ENCODE measurements at places on chromosomes 2 and 18.

- no peak for DNase-seq
Observed at GRCh38 chr18:39935598-39935997, 2019.4 kb upstream of the PIK3C3 start.

- peak; percentile 26 for DNase-seq
Observed at GRCh38 chr2:71882949-71883472, 264.7 kb downstream of the CYP26B1 start.

DNA sequence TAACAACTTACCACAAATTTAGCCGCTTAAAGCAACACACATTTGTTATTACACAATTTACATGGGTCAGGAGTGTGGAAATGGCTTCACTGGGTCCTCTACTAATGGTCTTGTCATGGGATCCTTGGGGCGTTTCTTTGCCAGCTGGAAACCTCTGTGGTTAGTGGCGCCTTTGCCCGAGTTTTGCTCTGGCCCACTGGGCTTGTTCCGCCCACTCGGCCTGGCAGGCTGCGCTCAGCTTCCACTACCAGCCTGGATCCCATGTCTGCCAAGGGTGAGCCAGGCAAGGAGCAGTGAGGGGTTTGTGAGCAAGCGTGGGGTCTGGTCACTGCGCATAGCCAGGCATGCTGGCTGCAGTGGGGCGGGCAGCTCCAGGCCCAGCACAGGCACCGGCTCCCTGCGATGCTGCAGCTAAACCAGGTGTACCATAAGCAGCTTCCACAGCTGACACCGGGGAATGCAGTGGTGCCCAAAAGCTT is 16.2 kb upstream of the MBD2 start:
- DNase-seq: no peak

DNA sequence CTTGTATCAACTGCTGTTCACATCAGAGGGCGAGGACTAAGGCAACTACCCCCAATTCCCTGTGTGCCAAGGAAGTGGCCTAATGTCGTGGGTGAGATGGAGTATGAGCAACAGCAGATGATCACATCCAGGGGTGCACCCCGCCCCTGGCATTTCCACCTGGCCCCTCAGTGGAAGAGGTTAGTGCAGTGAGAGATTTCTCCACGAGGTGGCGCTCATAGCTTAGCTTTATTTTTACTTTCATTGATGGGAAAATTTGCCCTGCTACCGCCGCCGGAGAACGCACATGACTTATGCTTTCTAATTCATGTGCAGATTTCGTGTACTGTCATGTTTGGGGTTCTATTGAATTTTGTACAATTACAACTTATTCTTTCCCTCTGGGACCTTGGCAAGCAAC is 470.6 kb upstream of the MEX3C start:
- DNase-seq: peak; percentile 58

- no peak for DNase-seq
Observed at GRCh38 chr2:30034052-30034775, 112.6 kb upstream of the YPEL5 start.

DNA sequence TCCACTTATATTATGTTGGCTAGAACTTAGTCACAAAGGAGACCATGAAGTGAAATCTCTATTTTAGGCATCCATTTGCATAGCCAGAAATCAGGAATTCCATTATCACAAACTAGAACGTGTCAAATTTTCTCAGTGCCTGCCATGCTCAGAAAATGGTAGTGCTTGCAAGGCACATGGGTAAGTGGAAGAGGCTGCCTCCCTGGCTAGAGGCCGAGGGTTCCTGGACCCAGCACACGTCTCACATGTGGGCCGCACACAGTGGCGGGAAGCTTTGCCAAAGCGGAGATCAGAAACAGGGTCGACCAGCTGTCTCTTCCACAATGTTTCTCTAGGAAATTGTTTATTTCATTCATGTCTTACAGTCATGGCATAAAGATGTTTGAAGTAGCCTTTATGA is 42.3 kb downstream of the TRAF3IP1 start:
- DNase-seq: no peak

DNA sequence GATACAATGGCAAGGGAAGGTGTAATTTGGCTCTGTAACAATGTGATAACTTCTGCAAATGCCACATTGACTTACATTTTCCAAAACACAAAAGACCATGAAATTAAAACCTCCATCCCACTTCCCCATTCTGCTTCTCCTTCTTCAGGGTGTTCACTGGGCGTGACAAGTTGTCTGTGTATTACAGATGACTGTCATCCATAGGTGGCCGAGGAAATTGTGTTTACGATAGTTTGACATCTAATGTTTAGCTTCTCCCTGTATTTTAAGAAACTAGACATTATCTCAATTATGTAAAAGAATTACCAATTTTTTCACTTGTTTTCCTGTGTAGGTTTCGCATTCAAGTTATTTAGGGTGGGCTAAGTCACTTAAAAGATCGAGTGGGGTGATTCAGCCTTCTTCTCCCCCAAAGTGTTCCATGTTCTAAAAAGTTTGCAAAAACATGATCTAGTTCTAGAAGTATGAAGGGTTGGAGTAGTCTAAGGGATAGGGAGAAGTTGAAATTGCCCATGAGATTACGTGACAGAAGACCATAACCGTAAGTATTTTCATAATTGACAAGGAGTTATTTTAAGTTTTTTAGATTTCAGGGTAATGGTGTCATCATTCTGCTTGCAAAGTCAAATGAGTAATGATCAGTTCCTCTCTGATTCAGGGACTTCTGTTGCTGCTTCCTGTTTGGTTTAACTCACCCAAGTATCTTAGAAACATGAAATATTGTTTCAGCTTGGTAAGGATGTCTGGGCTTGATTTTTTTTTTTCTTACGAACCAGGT is 25.2 kb upstream of the CYTIP start:
- DNase-seq: no peak

GRCh38 chr2:71277536-71278103 is 50.7 kb upstream of the PAIP2B start:
- DNase-seq: peak; percentile 62

GRCh38 chr18:22169889-22170420 is 566 bp downstream of the GATA6 start:
- no peak for DNase-seq

DNA sequence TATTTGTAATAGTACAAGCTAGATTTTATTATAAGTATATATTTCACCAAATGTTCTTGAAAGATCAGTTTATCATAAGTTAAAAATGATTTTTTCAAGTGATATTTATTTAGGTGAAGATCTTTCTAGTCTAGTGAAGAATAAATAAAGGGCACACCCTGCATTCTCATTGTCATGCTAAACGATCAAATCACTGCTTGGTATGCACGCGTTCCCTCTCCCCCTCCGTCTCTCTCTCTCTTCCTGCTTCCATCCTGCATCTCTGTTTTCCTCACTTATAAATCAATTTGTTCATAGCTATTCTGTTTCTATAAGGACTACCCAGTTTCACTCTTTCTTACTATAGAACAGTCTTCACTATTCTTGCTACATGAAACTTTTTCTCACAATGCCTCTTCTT is 1067.4 kb downstream of the LRP1B start:
- no peak for DNase-seq

DNA sequence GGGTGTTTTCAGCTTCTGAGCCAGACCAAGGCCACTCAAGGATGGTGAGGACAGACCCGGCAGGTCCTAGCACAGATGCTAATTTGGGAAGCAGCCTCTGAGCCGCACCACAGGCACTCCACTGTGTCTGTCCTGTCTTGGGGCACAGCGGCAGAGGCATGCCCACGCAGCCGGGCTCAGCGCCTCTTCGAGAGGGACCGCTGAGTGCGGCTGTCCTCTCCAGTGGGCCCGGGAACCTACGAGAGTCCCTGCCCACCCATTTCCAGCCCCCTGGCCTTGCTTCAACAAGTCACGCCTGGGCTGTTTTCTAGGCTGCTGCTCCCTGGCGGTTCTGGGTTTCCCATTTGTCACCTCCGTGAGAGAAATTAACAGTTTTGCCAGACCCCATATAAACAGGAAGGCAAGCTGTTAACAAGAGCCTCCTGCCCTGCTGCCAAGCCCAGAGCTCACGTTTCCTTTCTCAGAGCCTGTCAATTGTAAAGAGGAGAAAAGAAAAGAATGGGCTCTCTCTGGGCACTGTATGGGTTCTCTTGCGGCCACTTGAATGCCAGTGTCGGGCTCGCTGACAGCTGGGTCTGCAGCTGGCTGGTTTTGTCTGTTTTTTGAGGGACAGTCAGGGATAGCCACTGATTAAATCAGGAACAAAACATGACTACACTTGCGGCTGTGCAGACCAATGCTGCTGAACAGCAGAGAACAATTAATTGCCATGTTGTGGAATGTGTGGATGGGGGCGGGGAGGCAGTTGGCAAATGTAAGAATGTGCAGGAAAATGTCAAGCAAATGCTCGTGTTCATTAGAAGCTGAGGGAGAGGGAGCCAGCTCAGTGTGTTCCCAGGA is 30.6 kb downstream of the TMEM17 start:
- peak; percentile 27 for DNase-seq

- DNase-seq: no peak
Observed at GRCh38 chr2:196653843-196654242, 14.3 kb downstream of the CCDC150 start.

DNA sequence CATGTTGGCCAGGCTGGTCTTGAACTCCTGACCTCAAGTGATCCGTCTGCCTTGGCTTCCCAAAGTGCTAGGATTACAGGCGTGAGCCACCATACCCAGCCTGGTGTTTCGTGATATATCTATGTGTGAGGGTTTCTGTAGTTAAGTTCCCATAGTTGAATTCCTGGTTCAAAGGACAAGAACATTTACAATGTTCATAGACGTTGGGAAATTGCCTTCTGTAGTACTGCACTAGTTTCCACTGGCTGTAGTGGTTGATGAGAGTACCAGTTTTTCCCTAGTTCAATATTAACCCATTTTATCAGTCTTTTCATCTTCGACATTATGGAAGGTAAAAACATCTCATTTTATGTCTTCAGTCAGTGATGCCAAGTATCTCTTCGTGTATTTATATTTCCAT is 171.0 kb downstream of the NEDD4L start:
- no peak for DNase-seq

DNA sequence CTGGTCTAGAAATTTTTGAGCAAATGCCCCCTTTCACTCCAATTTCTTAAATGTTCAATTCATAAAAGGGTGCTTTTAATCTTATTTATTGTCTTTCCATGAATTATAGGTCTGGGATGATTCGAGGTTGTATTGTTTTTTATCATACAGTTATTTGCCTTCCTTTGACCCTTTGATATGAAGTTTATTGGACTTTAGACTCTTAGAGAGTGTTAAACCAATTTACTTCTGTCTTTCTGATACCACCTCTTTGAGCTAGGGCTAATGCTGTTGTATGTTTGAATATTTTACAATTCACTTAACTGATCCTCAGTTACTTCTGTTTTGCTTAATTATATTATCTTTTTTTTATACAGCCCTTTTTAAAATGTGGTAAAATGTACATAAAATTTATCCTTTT is 89.6 kb upstream of the CYP20A1 start:
- DNase-seq: no peak

GRCh38 chr2:96684883-96685576 is 42.5 kb downstream of the FER1L5 start:
- DNase-seq: no peak

- no peak for DNase-seq
Observed at GRCh38 chr2:73908689-73909652, 16.2 kb downstream of the ACTG2 start.

DNA sequence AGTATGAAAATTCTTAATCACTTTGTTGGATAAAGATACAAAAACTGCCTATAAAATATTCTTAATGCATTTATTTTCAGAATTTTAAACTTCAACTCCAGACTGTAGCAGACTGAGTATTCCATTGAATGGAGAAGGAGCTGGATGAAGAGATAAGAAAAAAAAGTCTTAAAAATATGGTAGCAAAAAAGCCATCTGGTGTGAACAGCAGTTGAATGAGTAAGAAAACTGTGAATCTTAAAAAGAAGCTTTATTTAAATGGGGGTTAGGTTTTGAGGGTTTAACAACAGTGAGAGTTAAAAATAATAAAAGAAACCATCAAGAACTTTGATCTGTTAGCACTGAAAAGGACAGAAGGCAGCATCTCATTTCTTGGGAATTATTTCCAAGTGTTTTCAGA is 91.5 kb downstream of the KCNH7 start:
- no peak for DNase-seq

DNA sequence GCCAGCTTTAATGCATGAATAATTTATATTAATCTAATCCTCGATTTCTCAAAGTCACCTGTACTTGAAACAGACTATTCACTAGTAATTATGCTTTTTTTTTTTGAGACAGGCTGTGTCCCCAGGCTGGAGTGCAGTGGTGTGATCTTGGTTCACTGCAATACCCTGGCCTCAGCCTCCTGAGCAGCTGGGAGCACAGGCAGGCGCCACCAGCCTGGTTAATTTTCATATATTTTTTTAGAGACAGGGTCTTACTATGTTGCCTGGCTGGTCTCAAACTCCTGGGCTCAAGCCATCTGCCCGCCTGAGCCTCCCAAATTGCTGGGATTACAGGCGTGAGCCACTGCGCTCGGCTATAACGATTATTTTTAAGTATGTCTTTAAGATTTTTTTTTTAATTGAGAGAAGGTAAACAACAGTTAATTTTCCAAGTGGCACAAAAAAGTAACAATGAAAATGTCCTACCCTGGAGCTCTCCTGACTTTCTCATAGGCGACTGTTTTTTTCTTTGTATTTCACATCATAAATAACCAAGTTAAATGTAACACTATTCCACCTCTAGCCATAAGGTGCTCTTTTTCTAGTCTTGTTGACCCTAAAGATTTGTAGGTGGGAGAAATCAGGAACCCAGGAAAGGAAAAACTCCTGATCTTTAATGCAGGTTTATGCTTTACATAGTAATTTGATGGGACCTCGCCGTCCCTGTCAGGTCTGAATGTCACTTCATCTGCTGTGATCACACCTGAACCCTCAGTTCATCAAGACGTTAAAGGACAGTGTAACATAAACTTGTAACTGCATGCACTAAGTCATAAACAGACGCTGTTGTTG is 1.3 kb upstream of the ANKRD12 start:
- no peak for DNase-seq

GRCh38 chr2:64807417-64807816 is 153.7 kb upstream of the SERTAD2 start:
- DNase-seq: no peak

GRCh38 chr2:222730366-222730999 is 59.0 kb downstream of the MOGAT1 start:
- DNase-seq: no peak

DNA sequence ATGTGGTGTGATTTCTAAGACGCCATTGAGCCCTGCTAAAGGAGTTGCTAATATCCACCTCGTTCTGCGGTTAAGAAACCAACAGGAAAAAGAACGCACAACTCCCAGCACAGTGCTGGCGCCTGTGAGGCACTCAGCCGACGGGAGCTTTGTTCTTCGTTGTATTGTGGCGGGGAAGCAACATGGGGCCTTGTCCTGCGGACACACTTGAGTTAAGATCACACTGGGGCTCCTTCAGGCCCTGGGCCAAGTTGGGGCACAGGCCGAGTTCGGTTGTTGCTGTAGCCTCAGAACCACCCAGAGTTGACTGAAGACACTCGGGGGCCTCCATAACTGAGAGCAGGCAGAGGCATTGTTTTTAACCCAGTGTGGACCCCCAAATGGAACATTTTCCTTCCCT is 30.6 kb upstream of the CD8A start:
- no peak for DNase-seq

- no peak for DNase-seq
Observed at GRCh38 chr2:3595985-3596384, 1.1 kb downstream of the COLEC11 start.

- DNase-seq: no peak
Observed at GRCh38 chr18:75365254-75365629, 62.3 kb downstream of the SMIM21 start.

GRCh38 chr2:113117541-113118262 is 9.7 kb upstream of the IL1RN start:
- DNase-seq: no peak
